ENCODE measurements at places on chromosomes 3 and 15. TPM values are rescaled to one million over a fixed set of nuclear protein-coding genes. Genes with fewer than 3 reads are reported as not detected.

The SLC7A14 gene
- 32.1 TPM for total RNA-seq

The CCR3 gene
- not detected for total RNA-seq

The ATP13A4 gene
- total RNA-seq: 30.7 TPM

The ERICH6 gene
- 0.46 TPM for total RNA-seq

The ULK3 gene
- total RNA-seq: 47.5 TPM

The MESP1 gene
- total RNA-seq: 2.5 TPM

The NIPA2 gene
- 56.7 TPM for total RNA-seq

The TMEM207 gene
- total RNA-seq: not detected

The GOLGA6L2 gene
- total RNA-seq: not detected

The TGM5 gene
- not detected for total RNA-seq

Data from diencephalon (tissue), 1 donor.